ENCODE measurements at places on chromosomes 1 and 21. TPM values are rescaled to one million over a fixed set of nuclear protein-coding genes. Genes with fewer than 3 reads are reported as not detected.

DNA sequence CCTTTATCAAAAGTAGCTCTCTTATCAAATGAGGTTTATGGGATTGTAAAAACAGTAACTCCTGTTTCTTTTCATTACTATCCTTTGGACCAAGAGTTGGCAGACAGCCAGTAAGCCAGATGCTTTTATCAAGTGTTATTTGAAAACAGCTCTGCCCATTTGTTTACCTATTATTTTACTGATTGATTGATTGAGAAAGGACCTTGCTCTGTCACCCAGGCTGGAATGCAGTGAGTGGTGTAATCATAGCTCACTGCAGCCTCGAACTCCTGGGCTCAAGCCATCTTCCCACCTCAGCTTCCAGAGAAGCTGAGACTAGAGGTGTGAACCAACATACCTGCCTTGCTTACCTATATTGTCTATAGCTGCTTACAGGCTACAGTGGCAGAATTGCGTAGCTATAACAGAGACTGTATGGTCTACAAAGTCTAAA, 3.6 kb downstream of the PRKAB2 start:
- H3K27me3 ChIP-seq: no peaks in the 10 kb centered on the region
- H3K4me1 ChIP-seq: peaks cover 6% of the 10 kb centered on the region
- no peak overlapping the region for H3K4me3 ChIP-seq
- no peak for DNase-seq
- no peaks in the 10 kb centered on the region for H3K36me3 ChIP-seq

- H3K4me3 ChIP-seq: no peak overlapping the region
- DNase-seq: no peak
- no peak overlapping the region for H3K27ac ChIP-seq
- no peaks in the 10 kb centered on the region for H3K36me3 ChIP-seq
Measured at GRCh38 chr1:157388057-157388456, 164.3 kb downstream of the FCRL5 start.

DNA sequence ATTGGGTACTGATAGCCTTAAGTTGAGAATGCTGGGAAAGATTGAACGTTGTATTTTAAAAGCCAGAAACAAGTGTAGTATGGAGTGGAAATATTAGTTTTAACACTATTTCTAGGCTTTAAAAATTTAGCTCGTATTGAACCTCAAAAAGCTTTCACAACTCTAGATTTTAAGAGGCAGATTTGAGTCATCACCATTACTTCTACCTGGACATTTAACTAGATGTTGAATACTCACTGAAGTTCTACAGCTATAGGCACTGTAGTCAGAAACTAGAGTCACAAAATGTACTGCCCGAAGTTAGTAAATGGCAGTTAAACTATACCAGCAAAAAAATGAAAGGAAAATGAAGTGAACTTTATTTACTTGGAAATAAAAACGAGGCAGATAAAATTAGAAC, 96.5 kb downstream of the NEK7 start:
- no peaks in the 10 kb centered on the region for H3K4me1 ChIP-seq
- no peaks in the 10 kb centered on the region for H3K36me3 ChIP-seq
- no peaks in the 10 kb centered on the region for H3K27me3 ChIP-seq
- DNase-seq: no peak

OLIG2 gene
- not detected for polyA plus RNA-seq

OR2T35 gene
- polyA plus RNA-seq: not detected

All from aorta (tissue), 5 donors.